ENCODE measurements at places on chromosomes 16 and 17.

GRCh38 chr17:56009795-56010651 is 143.3 kb upstream of the ANKFN1 start:
- no peak for DNase-seq

DNA sequence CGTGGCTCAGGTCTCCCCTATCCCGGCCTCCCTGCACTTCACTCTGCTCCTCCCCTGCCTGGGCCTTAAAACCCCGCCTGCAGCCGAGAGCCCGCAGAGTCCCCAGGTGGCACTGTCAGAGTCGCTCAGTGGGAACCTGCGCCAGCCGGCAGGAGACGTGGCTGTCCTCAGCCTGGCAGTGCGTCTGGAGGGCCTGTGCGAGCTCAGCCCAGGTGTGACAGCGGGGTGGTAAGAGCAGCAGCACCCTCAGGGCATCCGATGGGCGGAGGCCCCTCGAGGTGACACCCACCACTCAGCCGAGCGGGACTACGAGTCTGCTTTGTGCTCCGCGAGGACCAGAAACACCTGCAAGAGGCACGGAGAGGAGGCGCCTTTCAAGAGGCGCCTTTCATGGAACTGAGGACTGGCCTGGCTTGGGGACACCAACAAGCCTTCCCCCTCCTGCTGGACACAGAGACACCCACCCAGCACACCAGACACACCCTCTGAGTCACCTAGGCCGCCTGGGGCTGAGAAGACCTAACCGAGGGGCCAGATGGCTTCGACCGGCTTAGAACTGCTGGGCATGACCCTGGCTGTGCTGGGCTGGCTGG is at the start of gene CLDN9:
Gene CLDN9, plus strand, starts transcription at position 96 of the 593 bp plus-strand sequence. Its CDS starts 440 bp downstream, at position 536.
- peak; percentile 43 for DNase-seq

GRCh38 chr16:74503412-74503811 is 82.1 kb upstream of the CLEC18B start:
- DNase-seq = no peak

GRCh38 chr16:54347961-54348360 is 61.4 kb upstream of the IRX3 start:
- DNase-seq = no peak

DNA sequence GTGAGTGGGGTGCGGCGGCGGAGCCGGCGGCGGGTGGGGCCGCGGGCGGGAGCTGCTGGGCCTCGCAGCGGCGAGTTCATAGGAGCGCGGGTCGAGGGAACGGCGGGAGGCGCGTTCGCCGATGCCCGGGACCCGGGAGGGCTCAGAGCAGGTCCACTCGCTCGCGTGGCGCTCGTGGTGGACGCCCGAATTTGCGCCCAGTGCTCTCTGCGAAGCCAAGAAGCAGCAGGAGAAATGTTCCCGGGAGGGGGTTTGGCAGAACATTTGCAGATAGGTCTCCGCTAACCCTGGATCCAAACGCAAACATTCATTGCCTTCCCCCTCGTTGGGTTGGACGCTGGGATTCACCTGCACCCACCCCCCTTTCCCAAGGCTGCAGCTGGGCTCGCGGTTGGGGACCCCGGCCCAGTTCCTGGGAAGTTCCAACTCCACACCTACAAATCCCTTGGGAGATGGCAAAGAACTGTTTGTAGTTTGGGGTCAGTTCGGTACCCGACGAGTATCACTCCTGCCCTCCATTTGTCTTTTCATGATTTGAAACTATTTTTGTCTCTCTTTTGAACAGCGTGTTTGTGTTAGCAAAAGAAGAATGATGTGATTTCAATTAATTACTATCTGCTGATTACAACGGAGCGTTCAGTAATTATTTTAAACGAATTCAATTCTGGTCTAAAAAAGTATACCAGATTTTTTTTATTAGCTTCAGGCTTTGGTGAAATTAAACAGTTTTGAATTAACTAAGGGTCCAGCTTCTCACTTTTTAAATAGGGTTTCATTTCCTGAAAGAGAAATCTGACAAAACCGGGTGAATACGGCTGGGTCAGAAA is 2.3 kb downstream of the NTN1 start:
- no peak for DNase-seq

- DNase-seq = no peak
Measured at GRCh38 chr17:7315570-7316235, 543 bp upstream of the GPS2 start.

DNA sequence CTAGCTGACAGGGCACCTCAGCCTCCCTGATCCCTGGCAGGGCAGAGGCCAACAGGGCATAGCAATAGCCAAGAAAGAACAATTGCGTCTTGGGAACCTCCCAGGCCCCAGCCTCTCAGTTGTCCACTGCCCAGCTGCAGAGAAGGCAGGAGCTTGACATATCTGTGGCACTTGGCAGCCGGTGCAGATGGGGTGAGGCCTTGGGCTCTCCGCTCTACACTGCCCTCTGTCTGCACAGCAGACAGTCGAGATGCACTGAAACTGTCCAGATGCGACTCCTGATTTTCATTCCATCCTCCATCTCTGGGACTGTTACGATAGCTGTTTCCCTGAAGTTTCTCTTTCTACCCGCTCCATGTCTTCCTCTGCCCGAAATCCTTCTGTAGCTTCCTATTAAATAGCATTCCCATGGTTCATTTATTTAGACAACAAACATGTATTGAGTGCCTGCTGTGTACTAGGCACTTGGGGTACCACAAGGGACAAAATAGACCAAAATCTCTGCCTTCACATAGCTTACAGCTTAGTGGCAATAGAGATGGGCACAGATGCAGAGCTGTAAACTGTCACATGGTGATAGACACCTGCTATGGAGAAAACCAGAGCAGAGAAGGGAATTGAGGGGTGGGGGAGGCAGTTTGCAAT is 3.3 kb downstream of the POLR3E start:
- no peak for DNase-seq

DNA sequence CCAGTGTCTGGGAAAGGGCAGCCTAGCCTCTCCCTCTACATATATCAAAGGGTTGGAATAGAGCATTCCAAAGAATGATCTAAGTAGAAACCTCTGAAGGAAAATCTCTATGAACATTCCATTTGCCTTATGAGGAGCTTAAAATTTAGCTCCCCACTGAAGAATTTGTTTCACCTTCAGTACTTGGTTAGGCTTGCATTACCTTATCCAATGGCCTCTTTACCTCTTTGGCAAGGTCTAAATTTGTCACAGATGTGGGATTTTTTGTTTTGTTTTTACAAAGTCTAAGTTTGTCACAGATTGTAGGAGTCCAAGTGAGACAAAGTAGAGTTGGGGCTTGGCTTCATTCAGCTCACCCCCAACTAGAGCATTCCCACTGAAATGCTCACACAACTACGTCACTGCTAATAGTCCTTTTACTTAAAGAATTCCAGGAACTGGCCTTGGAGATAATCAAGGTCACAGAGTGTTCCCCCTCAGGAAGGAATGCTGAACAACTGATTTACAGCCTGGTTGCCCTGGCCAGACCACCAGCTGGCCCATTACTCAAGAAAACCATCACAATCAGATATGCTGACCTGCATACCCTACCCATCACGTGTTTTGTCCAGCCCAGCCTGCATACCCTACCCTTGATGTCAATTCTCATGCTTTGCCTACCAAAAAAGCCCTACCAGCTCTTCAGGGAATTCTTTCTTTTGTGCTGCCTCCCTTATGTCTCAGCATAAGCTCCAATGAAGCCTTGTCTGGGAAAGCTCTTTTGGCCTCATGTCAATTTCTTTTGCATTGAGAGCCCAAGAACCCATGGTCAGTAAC is 26.5 kb upstream of the PPM1D start:
- DNase-seq = no peak

GRCh38 chr16:30096862-30097563 is 1.0 kb upstream of the YPEL3 start:
- no peak for DNase-seq

- no peak for DNase-seq
Measured at GRCh38 chr16:11264155-11264832, 4.8 kb downstream of the TNP2 start.

Data from NCI-H1092 (cell line).